Activated CD4-positive, alpha-beta T cell treated with anti-CD3 and anti-CD28 coated beads, Interleukin-2, amount 10 ng/mL, durations not matched to agents 7 days and 5 days (primary cell): ENCODE measurements at places on chromosomes 3 and 15. TPM values are rescaled to one million over a fixed set of nuclear protein-coding genes. Genes with fewer than 3 reads are reported as not detected.

C2CD4A gene
- not detected for total RNA-seq

RBP2 gene
- not detected for total RNA-seq

GRCh38 chr15:26178640-26179220 is 315.6 kb upstream of the ATP10A start:
- DNase-seq: no peak

GRCh38 chr3:25849641-25850385 is 59.9 kb downstream of the OXSM start:
- no peak for DNase-seq
